ENCODE measurements at places on chromosomes 3 and 15.

DNA sequence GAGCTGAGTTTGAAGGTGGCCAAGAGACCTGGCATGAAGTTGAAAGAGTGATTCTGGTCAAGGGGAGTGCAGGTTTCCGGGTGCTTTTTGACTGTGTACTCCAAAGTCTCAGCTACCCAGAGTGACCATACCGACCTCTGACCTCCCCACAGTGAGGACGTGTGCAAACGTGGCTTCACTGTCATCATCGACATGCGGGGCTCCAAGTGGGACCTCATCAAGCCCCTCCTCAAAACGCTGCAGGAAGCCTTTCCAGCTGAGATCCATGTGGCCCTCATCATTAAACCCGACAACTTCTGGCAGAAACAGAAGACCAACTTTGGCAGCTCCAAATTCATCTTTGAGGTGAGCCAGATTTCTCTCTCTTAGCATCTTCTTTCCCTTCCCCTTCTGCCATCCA is 272.4 kb upstream of the ROPN1 start:
- DNase-seq: no peak

- DNase-seq: no peak
Observed at GRCh38 chr3:195883801-195884200, 24.6 kb downstream of the TNK2 start.

- DNase-seq: no peak
Observed at GRCh38 chr3:38472342-38472741, 18.7 kb downstream of the ACVR2B start.

GRCh38 chr3:8882171-8882593 is 81.1 kb downstream of the RAD18 start:
- DNase-seq: no peak

DNA sequence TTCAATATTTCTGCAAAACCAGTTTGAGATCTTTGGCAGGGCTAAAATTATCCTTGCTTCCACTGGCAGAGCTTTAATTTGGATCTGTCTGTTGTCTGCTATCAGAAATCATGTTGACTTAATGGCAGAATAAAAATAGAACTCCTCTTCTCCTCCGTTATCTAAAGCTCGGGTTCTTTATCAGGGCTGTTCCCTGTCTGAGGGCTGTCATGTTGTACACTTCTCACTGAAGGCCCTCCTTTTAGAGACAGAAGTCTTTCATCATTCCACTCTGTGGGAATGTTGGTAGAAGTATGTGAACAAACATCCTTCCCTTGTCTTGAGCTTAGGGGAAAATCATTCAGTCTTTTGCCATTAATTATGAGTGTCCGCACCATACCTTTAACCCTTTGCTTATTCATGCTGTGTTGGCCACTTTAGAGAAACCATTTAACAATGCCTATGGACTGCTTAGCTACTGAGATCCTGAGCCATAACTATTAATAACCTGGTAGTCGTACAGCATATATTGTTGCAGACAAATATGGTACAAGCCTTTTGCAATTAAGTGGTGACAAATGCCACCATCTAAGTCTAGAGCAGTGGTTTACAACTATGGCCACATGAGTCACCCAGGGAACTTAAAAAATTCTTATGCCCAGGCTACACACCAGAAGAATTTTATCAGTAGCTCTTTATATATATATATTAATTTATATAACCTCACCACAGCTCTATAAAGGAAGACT is 226.0 kb upstream of the TPM1 start:
- no peak for DNase-seq

DNA sequence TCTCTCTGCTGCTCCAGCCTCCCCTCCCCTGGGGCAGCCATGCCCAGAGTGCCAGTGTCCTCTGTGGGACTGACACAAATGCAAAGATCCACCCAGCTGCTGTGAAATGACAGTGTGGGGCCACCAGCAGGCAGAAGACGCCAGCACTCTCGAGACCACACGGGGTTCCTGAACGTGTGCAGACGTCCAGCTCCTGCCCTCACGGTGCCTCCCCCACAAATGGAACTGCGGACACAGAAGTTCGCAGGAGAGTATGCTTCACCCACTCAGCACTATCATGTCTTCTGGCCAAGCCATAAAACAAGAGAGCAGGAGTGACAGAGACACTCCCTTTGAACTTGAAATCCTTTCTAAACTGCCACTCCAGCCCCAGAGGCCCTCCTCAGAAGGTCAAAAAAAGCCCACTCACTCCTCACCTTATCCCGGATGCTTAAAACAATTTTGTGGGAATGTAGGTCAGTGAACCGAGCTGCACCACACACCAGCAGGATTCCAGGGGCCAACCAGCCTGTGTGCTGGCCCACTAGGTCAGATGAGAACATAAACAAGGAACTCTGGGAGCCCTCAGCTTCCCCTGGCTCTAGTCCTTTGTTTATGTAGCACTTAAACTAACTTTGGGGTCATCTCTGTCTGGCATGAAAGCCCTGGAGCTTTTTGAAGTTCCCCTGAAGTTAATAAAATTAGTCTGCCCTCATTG is 112.6 kb downstream of the DNAJB8 start:
- DNase-seq: peak; percentile 63

- no peak for DNase-seq
Observed at GRCh38 chr3:54357301-54357700, 234.9 kb downstream of the CACNA2D3 start.

- DNase-seq: no peak
Observed at GRCh38 chr15:34789326-34789725, 6.0 kb downstream of the ACTC1 start.

- no peak for DNase-seq
Observed at GRCh38 chr3:64667887-64668581, 19.8 kb downstream of the ADAMTS9 start.

DNA sequence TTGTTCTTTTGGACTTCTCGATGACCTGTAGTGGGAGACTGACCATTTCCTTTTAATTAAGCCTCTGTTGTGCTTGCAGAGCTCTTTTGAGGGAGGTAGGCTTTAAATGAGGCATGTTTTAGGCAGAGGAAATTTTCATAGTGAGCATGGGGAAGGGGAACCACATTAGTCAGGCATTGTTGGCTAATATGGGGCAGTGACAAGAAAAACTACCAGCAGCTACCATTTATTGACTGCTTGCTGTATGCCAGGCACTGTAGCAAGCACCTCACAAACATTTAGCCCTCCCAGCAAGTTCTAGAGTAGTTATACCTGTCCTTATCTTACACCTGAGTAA is 10.9 kb downstream of the ATG7 start:
- DNase-seq: no peak

- peak; percentile 76 for DNase-seq
Observed at GRCh38 chr15:70259028-70259424, 161.3 kb upstream of the TLE3 start.

DNA sequence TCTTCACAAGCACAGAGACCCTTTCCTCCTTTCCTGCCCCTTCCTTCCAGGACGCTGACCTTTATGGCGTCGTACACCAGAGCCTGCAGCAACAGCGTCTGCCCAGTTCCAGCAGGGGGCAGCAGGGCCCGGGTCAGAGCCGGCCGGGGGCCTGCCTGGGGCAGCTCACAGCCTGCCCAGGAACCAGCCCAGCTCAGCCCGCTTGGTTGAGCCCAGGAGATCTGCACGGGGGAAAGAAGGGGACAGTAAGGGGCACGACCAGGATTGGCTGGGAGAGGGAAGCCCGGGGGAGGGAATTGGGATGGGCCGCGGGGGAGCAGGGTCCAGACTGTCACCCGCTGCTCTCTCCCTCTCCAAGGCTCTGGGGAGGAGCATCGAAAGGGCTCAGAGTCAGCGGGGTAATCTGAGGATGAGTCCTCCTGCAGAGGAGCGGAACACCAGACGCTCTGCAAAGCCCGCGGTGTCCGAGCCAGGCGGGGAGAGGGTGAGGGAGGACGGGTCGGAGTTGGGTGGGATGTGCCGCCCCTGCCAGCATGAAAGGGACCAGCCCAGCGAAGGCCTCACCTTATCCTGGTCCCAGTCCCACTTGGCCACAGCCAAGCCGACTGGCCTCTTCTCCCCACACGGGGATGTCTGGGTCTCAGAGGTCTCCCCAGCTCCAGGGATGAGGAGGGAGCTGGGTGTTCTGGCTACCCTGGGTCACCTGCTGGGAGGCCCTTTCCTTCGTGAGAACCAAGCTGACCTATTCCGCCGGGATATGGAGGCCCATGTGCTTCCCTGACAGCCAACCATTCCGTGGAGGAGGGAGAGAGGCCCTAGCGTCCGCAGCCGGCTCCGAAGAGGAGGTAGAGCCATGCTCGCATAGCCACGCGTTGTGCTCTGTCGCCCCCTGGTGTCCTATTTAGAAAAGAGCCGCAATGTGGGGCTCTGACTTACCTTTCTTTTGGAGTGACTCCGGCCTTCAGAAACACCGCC is 7.4 kb upstream of the IGDCC3 start:
- DNase-seq: peak; percentile 75

- no peak for DNase-seq
Observed at GRCh38 chr15:70051948-70052633, 45.6 kb downstream of the TLE3 start.

- no peak for DNase-seq
Observed at GRCh38 chr3:134620476-134621115, 30.2 kb downstream of the KY start.

GRCh38 chr15:68061602-68062001 is 7.5 kb downstream of the PIAS1 start:
- DNase-seq: no peak

GRCh38 chr15:69346112-69346511 is 47.4 kb downstream of the PAQR5 start:
- DNase-seq: peak; percentile 53

- DNase-seq: no peak
Observed at GRCh38 chr3:87848003-87848402, 210.8 kb downstream of the CGGBP1 start.

- no peak for DNase-seq
Observed at GRCh38 chr3:52481819-52482521, 13.2 kb upstream of the STAB1 start.

- DNase-seq: no peak
Observed at GRCh38 chr3:147613725-147614124, 204.6 kb downstream of the ZIC1 start.

DNA sequence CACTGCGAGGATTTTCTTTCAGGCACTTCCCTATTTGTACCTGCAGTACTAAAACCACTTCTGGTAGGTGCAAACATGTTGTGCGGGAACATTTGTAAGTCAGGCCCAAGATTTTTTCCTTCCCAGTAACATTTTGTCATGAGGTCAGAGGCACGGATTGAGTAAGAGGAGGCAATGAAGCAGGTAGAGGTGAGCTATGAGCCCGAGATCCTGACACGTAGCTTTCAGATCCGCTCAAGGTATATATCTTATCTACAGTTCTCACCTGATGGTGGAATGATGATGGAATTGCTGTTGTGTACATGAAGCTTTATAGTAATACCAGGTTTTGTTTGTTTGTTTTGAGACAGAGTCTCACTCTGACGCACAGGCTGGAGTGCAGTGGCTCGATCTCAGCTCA is 497.5 kb downstream of the NR2F2 start:
- no peak for DNase-seq

- DNase-seq: no peak
Observed at GRCh38 chr3:97430601-97431000, 334.0 kb upstream of the ARL6 start.

GRCh38 chr15:101037090-101037830 is 118.1 kb downstream of the LRRK1 start:
- no peak for DNase-seq

GRCh38 chr3:81289676-81290075 is 471.8 kb downstream of the GBE1 start:
- DNase-seq: peak; percentile 65

DNA sequence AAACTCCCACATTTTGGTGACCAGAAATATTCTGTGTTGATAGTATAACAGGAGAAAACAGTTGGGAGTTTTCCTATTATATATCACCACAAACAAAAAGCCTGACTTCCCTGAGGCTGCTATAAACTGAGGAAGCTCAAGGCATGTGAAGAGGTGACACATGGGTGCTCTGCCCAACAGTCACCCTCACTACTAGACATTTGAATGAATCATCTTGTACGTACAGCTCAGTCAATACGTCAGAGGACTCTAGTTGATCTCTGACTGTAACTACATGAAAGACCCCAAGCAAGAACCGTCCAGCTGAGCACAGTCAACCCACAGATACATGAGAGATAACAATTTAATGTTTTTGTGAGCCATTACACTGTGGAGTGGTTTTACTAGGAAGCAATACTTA is 338.3 kb upstream of the ATP11B start:
- no peak for DNase-seq

DNA sequence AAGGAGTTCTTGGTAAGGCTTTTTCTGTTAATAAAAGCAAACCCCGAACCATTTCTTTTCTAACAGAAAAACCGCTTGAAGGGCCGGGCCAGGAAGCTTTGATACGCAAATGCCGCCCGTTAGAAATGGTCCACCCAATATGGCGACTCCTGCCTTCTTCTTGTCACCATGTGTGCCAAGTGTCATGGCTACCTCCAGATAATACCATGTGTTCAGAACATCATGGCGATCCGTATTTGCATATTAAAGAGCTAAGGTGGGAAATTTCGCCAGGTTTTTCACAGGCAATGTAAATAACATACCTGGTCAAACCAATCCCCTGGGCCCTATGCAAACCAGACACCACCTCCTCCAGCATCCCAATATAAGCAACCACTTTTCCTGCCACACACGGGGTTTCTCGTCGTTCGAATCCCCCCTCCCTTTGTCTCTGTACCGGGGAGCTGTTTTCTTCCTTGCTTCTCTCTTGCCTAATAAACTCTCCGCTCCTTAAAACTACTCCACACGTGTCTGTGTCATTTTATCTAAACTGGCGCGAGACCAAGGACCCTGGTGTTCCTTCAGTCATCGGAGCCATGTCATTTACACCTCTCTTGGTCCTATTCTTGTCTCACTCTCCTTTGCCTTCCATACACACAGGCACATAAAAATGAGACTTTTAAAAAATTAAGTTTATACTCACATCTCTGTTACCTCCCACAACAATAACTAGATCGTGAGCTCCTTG is 34.5 kb downstream of the NCEH1 start:
- no peak for DNase-seq

GRCh38 chr3:137082763-137083162 is 125.0 kb downstream of the IL20RB start:
- DNase-seq: no peak

- DNase-seq: peak; percentile 15
Observed at GRCh38 chr3:120473389-120473788, 22.6 kb upstream of the FSTL1 start.

GRCh38 chr3:33681667-33682066 is 36.4 kb downstream of the CLASP2 start:
- no peak for DNase-seq

GRCh38 chr3:143576568-143577270 is 271.5 kb downstream of the SLC9A9 start:
- no peak for DNase-seq

GRCh38 chr3:181622365-181622764 is 89.4 kb upstream of the SOX2 start:
- DNase-seq: peak; percentile 53

DNA sequence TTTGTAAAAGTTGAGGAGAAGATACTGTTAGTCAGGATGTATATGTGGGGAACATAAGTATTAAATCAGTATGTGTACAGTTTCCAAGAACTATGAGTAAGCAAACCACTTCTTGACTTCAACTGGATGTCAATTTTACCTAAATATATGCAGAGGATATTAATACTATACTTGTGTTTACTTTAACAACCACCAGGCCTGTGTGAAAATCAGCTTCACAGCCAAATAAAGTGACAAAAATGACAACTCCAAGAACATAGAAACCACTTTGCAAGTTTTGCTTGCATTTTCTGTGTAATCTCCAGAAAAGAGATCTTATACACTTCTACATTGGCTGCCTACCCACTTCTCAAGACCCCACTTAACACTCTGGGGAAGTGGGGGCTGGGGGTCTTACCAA is 293.3 kb upstream of the RORA start:
- DNase-seq: no peak

GRCh38 chr3:117962750-117963149 is 1071.9 kb downstream of the IGSF11 start:
- DNase-seq: no peak
